ENCODE measurements at places on chromosomes 12 and 14.

GRCh38 chr12:52280319-52280795 is 5.9 kb downstream of the KRT86 start:
- DNase-seq: no peak

GRCh38 chr12:94289461-94290312 is 141.3 kb downstream of the PLXNC1 start:
- no peak for DNase-seq

DNA sequence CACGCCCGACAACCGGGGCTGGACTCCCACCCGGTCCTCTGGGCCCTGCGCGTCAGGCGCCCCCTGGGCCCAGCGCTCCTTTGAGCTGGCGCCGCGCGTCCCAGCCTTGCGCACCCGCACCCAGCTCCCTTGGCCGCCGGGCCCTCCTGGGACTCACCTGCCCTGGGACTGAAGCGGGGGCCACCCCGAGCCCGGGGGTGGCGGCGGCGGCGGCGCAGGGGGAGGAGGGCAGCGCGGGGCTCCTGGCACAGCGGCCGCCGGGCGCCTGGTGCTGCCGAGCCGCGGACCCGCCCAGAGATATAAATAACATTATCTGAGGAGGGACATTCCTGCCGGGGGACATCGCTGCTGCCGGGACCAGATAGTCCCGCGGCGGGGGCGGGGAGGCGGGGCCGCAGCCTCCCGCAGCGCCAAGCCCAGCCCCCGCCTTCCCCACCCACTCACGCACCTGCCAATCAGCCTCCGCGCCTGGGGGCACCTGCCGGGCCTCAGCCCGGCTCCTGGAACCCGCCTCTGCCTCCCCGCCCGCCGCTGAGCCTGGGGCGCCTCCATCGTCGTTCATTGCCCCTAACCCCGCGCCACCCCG is at the start of gene SPTB:
Gene SPTB, minus strand, starts transcription at position 273 of the 586 bp plus-strand sequence. CDS start 56,813 bp downstream, outside the sequence.
- DNase-seq: peak; percentile 36

DNA sequence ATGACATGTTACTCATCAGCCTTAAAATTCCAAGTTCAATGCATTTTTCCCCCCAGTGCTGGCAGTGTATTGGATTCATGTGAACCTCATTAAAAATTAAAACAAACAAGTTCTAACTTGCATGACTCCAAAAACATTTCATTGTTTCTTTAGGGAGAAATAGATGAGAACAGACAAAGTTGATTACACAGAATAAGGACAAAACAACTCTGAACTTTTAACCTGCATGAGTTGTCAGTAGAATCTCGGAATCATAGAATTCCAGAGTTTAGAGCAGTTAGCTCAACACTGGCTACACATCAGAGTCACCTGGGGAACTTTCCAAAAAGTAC is 127.5 kb downstream of the TMX1 start:
- DNase-seq: no peak

GRCh38 chr12:128823216-128823915 is 392 bp downstream of the SLC15A4 start:
- peak; percentile 21 for DNase-seq

DNA sequence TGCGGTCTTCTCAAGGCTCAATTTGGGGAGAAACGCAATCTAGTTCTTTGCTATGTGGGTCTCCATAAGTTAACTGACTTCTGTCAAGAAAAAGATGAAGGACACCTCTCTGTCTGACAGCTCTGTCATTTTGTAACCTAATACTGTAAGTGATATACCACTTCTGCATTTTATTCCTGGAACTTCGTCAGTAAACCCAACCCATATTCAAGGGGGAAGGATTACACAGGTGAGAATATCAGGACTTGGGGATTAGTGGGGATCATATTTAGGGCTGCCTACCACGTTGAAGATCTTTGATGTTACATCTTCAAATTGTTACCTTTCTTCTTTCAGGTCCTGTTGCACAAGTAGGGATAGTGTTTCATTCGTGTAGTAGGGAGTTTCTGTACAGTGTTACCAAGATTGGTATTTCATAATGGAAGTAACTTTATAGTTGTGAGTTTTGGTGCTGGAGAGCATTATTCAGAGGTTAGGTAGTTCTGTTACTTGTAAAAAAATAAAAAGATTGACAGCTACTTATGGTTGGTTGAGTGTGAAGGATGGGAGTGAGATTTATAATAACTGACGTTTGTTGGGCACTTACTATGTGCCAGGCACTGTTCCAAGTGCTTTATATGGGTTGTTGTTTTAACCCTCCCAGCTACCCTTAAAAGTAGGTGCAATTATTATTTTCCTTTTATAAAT is 1.6 kb downstream of the TMEM260 start:
- DNase-seq: no peak

DNA sequence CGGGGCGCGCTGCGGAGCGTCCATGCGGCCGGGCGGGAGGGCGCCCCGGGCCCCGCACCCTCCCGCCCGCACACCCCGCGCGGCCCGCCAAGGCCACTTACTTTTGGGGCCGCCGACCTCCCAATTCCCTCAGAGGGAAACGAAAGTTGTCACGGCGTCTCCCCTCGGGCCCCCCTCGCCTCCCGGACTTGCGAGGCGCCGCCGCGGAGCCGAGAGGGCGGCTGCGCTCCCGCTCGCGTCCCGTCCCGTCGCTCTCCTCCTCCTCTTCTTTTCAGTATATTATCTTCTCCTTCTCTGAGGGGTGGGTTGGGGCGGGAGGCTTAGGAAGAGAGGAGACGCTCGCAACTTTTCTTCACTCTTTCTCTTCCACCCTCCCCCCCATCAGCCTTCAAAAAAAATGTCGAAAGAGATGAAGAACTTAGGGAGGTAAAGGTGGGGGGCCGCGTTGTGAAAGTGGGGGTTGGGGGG is 613 bp downstream of the DUSP16 start:
- DNase-seq: no peak

- DNase-seq: no peak
These were observed 39.5 kb downstream of the DGLUCY start for GRCh38 chr14:91153360-91153759.

GRCh38 chr12:63151623-63152320 is 771 bp upstream of the AVPR1A start:
- DNase-seq: peak; percentile 41

- no peak for DNase-seq
These were observed 41.5 kb downstream of the FRS2 start for GRCh38 chr12:69511469-69512267.

GRCh38 chr12:116502989-116503496 is 56.1 kb upstream of the MAP1LC3B2 start:
- no peak for DNase-seq

DNA sequence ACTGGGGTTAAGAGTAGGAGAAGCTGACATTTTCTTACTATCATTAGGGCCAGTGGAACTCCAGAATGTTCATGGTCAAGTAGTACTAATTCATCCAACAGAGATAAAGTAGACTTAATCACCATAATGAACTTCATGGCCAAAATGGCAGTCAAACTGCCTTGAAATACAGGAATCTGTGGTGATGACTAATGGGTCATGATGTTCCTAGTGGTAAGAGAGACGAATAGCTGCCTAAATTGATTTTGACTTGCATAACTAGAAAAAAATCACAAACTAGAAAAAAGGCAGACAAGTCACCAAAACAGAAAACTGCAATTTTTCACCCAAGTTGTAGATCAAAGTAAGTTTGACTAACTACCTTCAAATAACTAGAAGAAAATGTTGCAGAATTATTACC is 138.5 kb downstream of the MGAT4C start:
- no peak for DNase-seq

GRCh38 chr12:57465747-57466505 is 6.3 kb downstream of the GLI1 start:
- DNase-seq: no peak
